ENCODE measurements at places on chromosomes 3 and 15.

GRCh38 chr15:82680200-82681102 lies 29.2 kb downstream of the AP3B2 start:
- DNase-seq, result peak; percentile 52

DNA sequence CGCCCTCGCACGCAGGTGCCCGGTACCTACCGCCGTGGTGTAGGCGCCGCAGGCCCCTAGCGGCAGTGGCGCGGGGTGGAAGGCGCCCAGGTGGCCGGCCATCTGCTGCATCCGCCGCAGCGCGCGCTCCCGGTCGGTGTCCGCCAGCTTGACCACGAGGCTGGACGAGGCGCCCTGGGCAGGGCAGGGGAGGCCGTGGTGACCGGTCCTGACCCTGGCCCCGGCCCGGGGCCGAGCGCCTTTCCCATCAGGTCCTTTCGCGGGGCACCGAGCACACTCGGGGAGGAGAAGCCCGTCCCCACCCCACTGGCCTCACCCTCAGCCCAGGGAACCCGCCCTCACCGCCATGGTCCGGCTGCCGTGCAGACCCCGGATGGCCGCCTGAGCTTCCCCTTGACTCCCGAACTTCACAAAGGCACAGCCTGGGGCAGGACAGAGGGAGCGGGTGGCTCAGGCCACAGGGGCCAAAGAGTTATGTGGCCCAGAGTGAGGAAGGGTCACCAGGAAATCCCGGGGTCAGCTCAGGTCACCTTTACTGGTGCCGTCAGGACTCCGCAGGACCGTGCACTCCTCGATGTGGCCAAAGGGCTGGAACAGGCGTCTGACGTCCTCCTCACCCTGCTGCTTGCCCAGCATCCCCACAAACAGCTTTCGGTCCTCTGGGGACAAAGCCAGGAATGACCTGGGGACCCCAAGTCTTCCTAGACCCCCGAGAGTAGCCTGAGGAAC lies 17.4 kb upstream of the PARP6 start:
- DNase-seq, result no peak

DNA sequence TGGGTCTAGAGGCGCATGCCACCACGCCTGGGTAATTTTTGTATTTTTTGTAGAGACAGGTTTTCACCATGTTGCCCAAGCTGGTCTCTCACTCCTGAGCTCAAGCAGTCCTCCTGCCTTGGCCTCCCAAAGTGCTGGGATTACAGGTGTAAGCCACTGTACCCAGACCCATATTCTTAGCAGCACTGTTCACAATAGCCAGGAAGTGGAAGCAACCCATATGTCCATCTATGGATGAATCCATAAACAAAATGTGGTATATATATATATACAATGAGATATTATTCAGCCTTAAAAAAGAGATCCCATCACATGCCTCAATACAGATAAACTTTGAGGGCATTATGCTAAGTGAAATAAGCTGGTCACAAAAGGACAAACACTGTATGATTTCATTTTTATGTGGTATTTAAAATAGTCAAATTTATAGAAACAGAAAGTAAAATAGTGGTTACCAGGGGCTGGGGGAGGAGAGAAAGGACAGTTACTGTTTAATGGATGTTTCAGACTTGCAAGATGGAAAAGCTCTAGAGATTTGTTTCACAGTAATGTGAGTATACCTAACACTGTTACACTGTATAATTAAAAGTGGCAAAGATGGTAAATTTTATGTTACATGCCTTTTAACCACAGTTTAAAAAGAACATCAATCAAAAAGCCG lies 35.7 kb upstream of the GRAMD1C start:
- no peak for DNase-seq

DNA sequence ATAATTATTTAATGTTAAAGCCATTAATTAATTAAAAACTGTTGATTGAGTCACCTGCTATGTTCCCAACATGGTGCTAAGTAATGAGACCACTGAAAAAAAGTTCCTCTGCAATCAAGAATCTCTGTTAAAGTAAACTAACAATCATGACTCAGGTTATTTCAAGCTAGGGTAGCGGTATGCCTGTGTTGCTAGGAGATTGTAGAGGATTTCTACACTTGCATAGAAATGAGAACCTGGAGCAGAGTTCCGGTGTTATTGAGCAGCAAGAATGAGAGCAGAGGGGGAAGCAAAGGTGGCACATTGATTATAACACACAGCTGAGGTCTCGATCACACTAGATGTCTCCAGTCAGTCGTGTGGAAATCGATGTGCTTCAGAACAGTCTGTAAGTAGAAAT lies 41.4 kb downstream of the C3orf85 start:
- DNase-seq, result no peak

- DNase-seq, result no peak
These were observed 596.2 kb upstream of the TBL1XR1 start for GRCh38 chr3:177793451-177793850.

DNA sequence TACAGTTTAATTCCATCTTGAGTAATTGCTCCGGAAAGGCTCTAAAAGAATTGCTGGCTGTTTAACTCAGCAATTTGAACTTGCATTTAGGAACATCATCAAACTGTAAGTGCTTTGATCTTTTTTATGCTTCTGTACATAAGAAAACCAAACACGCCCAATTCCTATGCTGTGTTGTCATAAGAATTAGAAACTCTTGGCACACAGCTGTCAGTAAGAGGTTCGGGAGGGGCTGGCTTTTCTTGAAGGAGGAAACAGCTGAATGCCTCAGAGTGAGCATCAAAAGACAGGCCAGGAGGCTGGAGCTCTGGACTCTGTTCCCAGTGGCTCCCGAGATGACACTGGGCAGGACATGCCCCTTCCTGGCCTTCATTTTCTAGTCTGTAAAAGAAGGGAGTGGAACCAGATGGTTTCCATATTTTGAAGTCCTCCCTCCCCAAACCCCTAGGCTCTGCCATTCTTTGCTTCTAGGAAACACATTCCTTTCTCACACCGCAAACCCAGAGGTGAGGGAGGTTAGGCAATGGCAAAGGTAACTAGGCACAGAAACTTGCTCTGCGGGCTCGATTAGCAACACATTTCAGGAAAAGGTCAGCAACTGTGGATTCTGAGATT lies 73.7 kb upstream of the DLG1 start:
- DNase-seq, result no peak

- no peak for DNase-seq
These were observed 348.7 kb downstream of the NTRK3 start for GRCh38 chr15:87907676-87908446.

DNA sequence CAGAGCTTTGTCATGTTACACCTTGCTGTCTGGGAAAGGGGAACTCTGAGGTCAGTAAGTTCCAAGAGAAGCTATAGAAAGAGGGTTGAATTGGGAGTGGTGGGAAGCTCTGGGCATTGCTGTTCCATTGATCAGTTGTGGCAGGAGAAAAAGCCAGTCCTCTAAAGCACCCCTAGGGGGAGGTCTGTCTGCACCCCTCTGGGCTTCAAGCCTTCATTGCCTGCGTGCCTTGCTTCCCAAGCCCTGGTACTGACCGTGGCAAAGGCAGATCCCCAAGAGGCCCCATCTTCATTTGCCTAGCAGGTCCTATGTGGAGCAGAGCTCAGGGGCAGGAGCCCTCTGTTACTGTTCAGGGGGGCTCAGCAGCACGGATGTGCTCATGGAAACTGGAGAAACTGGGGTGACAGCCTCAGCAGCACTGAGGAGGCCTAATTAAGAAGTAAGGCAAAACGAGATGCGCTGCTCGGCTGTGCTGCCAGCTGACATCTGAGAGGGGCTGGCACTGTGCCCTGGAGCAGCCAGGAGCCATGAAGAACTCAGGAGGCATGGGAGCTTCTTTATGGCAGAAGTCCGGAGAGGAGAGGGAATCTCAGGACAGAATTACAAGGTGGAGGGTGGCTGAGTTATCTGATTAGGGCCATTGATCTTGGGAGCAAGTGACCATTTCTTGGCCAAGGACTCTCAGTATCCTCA lies 270.9 kb downstream of the RPLP1 start:
- DNase-seq, result no peak

DNA sequence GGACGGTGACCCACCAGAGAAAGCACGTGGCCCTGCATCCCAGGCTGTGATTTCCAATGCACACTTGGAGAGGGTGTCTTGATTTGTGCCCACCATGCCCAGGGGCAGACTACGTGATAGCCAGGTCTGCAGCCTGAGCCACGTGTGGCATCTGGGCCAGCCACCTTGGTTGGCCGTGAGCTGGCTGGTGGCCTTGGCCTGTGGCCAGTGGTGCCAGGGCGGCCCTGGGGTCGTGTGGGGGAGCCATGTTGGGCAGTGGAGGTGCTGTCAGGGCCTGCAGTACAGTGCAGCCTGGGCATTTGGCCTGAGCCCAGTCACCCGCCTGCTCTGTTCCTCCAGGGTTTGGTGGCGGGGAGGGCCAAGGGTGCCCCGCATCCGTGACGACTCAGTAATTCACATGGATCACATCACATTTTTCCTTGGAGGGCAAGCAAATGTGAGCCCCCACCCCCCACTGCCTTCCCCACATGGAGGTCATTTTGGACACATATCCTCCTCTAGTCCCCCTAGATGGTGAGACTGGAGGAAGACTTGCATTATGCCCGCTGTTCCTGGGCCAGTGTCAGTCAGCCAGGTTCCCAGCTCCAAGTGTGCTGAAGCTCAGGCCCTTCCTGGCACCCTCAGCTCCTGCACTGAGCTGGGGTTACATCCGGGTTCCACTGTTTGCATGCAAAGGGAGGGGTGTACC lies 201.4 kb downstream of the UBE3A start:
- no peak for DNase-seq

- DNase-seq, result no peak
These were observed 69.7 kb downstream of the SCN5A start for GRCh38 chr3:38579551-38580449.

DNA sequence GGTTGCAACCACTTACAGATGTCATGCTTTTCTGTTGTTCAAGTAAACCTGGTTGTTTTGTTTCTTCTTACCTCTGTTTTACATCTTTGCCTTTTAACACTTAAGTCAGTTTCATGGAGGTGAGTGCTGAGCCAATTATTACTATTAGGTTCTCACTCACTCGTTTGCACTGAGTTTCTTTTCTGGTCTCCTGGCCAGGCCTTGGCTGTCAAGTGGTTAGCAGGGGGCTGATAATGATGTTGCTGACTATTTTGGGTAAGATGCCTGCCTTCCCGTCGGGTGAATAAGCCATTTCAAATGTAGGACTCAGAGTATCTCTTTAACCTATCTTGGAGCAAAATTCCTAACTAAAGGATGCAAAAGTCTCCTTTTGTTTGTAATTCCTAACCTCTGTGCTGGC lies 78.5 kb downstream of the KLHL25 start:
- DNase-seq, result no peak

DNA sequence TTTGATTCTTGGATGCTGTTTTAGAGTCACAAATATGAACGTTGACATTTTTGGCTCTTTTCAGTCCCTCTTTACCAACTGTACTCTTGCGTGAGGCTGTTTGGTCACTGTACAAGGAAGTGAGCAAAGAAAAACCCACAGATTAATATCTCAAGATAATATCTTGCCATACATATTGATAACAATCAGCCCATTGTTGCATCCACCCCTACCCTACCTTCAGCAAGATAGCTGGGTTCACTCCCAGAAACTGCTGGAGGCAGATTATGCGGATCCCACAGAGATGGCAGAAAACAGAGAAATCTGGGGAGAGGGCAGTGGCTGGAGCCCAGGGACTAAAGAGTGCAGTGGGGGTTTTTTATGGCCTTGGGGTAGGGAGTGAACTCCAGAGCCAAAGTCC lies 29.9 kb upstream of the MFSD1 start:
- DNase-seq, result no peak

- DNase-seq, result no peak
These were observed 103.0 kb upstream of the TBL1XR1 start for GRCh38 chr3:177300039-177300833.

GRCh38 chr3:141056751-141057171 lies 5.6 kb downstream of the SPSB4 start:
- no peak for DNase-seq

DNA sequence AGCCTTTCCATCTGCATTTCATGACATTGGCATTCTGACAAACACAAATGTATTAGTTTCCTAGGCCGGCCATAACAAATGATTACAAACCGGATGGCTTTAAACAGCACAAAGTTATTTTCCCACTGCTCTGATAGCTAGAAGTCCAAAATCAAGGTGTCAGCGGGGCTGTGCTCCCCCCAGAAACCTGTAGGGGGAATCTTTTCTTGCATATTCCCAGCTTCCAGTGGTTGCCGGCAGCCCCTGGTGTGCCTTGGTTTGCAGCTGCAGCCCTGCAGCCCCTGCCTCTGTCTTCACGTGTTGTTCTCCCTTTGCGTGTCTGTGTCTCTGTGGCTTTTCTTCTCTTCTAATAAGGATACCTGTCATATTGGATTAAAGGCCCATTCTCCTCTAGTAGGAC lies 79.0 kb upstream of the CDV3 start:
- DNase-seq, result no peak

DNA sequence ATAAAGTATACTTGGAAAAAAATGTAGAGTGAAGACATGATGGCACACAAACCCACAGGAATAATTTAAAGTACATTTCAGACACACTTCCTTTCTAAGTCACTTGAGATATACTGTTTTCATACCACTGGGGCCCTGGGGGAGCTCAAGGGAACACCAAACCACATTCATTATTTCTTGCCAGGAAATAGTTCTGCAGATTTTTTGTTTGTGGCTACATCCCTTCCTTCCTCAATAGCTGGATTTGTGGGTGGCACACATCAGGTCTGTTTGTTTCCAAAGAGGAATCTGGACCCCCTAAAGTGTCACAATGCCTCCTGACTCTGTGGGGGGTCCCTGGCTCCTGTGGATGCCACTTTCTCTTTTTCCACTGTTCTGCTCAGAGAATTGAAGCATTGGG lies 153.5 kb upstream of the COL8A1 start:
- no peak for DNase-seq

DNA sequence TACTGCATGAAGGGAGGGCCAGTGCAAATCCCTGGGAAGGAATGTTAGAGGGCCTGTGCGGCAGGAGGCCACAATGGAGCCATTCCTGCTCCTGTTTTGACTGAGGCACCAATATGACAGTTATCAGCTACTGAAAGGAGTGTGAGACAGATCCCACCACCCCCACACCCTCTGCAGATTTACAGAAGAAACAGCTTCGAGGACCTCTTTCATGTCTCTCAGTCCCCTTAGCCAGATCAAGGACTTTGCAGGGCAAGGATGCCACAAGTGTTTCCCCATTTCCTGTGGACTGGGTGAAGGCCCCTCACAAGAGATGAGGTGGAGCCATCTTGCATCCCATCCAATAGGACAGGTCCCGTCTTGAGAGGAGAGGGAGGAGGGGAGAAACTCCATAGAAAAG lies 48.5 kb upstream of the RASGRP1 start:
- no peak for DNase-seq

DNA sequence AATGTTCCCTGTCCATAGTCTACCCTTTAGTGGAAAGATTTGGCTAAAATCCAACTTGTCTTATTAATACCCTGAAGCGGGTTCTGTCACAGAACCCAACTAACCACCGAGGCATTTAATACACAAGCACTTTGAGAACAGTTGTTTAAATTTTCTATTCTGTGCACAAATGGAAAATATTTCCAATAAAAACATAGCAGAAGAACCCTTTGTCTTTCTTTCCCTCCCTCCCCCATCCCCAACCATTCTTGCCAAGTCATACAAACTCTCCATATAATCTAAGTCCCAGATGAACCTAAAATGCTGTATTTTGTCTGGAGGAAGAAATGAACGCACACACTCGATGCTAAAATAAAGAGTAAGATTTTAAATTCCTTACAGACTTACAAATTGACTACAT lies 126.9 kb upstream of the STRIT1 start:
- no peak for DNase-seq
